Lower lobe of right lung (tissue), 2 donors: ENCODE measurements at places on chromosomes 12 and 14. TPM values are rescaled to one million over a fixed set of nuclear protein-coding genes. Genes with fewer than 3 reads are reported as not detected.

DNA sequence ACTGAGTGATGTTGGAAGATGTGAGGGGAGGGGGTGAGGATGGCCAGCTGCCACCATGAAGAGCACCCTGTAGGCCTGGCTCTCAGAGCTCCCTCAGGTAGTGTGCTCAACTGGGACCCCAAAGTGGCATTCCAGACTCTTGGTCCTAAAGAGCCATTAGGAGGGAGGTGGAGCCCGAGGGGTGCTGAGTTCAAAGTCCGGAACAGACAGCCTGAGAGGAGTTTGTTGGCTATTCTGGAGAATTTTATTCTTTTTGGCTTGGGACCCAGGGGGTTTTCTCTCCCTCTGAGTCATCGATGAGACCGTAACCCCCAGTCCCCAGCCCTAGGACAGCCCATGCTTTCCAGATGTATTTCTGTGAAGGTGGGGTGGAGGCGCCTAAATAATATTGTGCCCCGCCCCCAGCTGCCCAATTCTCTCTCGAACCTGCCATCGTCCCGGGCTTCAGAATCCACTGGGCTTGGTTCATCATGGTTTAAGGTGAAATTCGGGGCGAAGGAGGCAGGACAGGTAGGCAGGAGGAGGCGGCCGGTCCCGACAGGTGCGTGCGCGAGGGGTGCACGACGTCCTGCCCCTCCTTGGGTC, 690 bp upstream of the RBP5 start:
- no peak for DNase-seq
- H3K4me1 ChIP-seq, result peaks cover 17% of the 10 kb centered on the region

TBX5 gene
- total RNA-seq, result 15.7 TPM

GRCh38 chr14:49478784-49479183, 107.4 kb downstream of the RPS29 start:
- H3K36me3 ChIP-seq, result no peaks in the 10 kb centered on the region
- no peaks in the 10 kb centered on the region for H3K27me3 ChIP-seq
- DNase-seq, result no peak
- H3K27ac ChIP-seq, result no peak overlapping the region
- no peaks in the 10 kb centered on the region for H3K4me1 ChIP-seq

RBP5 gene
- 1.1 TPM for total RNA-seq

DNA sequence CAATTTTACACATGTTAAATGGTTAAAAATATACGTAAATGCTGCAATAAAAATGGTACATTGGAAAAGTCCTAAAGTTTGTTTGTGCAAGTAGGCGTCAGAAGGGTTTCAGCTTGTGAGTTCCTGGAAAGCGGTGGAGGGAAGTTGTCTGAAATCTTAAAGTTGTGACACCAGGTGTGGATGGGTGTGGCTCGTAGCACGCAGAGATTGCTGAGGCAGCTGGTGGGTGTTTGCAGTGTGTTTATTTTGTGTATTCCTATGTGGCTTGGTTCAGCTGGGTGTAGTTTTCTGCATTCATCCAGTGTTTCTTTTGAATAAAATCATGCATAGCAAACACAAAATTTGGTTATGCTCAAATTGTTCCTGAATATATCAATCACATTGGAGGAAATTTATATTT, 136.8 kb upstream of the TBX3 start:
- no peak for DNase-seq
- no peaks in the 10 kb centered on the region for H3K27me3 ChIP-seq
- H3K4me1 ChIP-seq, result no peaks in the 10 kb centered on the region
- no peaks in the 10 kb centered on the region for H3K36me3 ChIP-seq
- H3K27ac ChIP-seq, result no peak overlapping the region

ARMH4 gene
- total RNA-seq, result 2.1 TPM

- no peaks in the 10 kb centered on the region for H3K4me1 ChIP-seq
- H3K27ac ChIP-seq, result no peak overlapping the region
These were observed 386.3 kb downstream of the TMEM121 start for GRCh38 chr14:105912641-105913180.

SLC39A5 gene
- total RNA-seq, result not detected

- no peak overlapping the region for H3K4me3 ChIP-seq
- peaks cover 27% of the 10 kb centered on the region for H3K4me1 ChIP-seq
- no peaks in the 10 kb centered on the region for H3K36me3 ChIP-seq
- H3K27me3 ChIP-seq, result peaks cover 28% of the 10 kb centered on the region
- H3K27ac ChIP-seq, result no peak overlapping the region
- DNase-seq, result no peak
These were observed 3.0 kb upstream of the SLC38A1 start for GRCh38 chr12:46271863-46272262.

GRCh38 chr14:105182296-105183020, 1.3 kb upstream of the NUDT14 start:
- H3K4me3 ChIP-seq, result no peak overlapping the region
- no peaks in the 10 kb centered on the region for H3K36me3 ChIP-seq
- peak overlapping the region; percentile 25 for H3K27ac ChIP-seq
- peaks cover 26% of the 10 kb centered on the region for H3K4me1 ChIP-seq
- H3K27me3 ChIP-seq, result no peaks in the 10 kb centered on the region

GRCh38 chr12:120703311-120703942, 6.8 kb upstream of the UNC119B start:
- peaks cover 48% of the 10 kb centered on the region for H3K36me3 ChIP-seq
- H3K4me1 ChIP-seq, result peaks cover 35% of the 10 kb centered on the region
- H3K27me3 ChIP-seq, result no peaks in the 10 kb centered on the region
- peak overlapping the region; percentile 68 for H3K27ac ChIP-seq
- peak; percentile 63 for DNase-seq

FERMT2 gene
- 86.0 TPM for total RNA-seq

NANOG gene
- not detected for total RNA-seq

PTGDR gene
- 2.2 TPM for total RNA-seq

DNA sequence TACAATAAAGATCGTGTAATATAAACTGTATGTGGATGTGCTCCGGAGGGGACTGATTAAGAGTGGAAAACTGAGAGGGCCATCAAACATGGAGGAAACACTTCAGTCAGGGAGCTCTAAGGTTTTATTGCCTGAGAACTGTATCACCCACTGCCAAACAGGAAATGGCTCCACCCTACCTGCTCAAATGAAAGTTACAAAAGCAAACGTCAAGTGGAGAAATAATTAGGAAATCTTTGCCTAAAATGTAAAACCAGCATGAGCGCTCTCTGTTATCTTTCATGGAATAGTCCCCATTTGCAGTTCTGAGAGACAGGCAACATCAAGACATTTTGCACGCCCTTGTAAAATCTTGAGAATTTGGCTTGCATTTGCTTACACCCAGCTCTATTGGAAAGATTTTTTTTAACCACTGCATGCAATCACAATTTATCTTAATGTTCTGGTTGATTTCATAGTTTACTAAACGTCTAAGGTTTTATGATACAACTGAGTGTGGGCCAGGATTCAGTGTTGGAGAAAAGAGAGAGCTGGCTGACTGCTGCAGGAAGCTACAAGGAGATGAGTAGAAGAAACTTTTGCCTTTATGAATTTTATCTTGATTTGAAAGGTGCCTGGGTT, 344.0 kb upstream of the PRICKLE1 start:
- no peaks in the 10 kb centered on the region for H3K27me3 ChIP-seq
- no peaks in the 10 kb centered on the region for H3K4me1 ChIP-seq
- H3K4me3 ChIP-seq, result no peak overlapping the region
- no peaks in the 10 kb centered on the region for H3K36me3 ChIP-seq
- no peak overlapping the region for H3K27ac ChIP-seq

DNA sequence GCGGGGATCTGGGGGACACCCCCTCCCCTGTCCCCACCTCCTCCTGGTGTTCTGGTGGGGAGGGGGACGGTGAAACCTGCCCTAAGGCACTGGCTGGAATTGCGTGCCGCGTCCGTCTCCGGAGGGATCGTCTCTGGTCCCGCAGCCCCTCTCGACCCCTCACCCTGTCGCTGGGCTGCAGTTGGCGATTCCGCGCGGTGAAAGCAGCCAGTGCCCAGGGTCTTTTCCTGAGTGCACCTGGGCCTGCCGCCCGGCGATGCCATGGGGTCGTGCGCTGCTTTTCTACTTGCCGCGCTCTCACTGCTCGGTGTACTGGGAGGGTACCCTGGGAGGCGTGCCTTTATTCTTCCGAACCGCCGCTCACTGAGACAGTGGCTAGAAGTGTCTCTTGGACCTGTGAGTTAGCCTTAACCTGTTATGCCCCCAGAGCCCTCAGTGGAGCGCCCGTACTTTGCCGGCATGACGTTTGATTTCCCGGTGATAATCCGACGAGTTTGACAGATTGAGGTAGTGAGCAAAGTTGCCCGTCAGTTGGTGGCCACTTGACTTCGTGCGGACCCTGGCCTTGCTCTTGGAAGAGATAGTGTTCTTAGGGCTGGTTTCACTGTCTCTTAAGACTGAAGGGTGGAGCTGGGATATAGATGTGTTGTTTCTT, 788 bp downstream of the SFSWAP start:
- peaks cover 27% of the 10 kb centered on the region for H3K4me1 ChIP-seq
- no peak for DNase-seq
- H3K27me3 ChIP-seq, result no peaks in the 10 kb centered on the region
- peak overlapping the region; percentile 99 for H3K4me3 ChIP-seq
- H3K27ac ChIP-seq, result peak overlapping the region; percentile 94
- peaks cover 36% of the 10 kb centered on the region for H3K36me3 ChIP-seq

DNA sequence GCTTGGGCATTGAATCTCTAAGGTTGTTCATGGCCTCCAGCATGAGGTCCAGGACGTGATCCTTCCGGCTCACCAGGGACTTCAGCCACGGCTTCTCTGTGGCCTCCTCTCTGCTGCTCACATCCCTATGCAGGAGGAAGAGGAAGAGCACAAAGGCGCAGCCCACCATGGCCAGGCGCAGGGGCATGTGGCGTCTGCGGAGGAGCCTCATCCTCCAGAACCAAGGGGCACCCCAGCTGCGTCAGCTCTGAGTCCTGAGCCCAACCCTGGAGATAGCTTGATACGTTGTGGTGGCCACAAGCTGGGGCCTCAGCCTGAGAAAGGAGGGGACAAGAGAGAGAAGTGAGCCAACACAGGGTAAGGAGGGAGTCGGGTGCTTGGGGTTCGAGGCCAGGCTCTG, 11.6 kb downstream of the GALNT6 start:
- H3K27me3 ChIP-seq, result peaks cover 5% of the 10 kb centered on the region
- no peak overlapping the region for H3K27ac ChIP-seq
- no peaks in the 10 kb centered on the region for H3K4me1 ChIP-seq
- DNase-seq, result no peak
- H3K36me3 ChIP-seq, result peaks cover 11% of the 10 kb centered on the region

GLRX5 gene
- total RNA-seq, result 23.7 TPM

MAPKAPK5 gene
- total RNA-seq, result 39.4 TPM

GRCh38 chr14:67491741-67492507, 3.4 kb upstream of the TMEM229B start:
- H3K27ac ChIP-seq, result no peak overlapping the region
- no peak for DNase-seq
- H3K4me1 ChIP-seq, result peaks cover 14% of the 10 kb centered on the region
- H3K36me3 ChIP-seq, result no peaks in the 10 kb centered on the region

GRCh38 chr14:32474478-32475195, 145.5 kb downstream of the AKAP6 start:
- no peak overlapping the region for H3K27ac ChIP-seq
- no peak overlapping the region for H3K4me3 ChIP-seq
- DNase-seq, result no peak
- H3K27me3 ChIP-seq, result no peaks in the 10 kb centered on the region
- no peaks in the 10 kb centered on the region for H3K36me3 ChIP-seq

DNA sequence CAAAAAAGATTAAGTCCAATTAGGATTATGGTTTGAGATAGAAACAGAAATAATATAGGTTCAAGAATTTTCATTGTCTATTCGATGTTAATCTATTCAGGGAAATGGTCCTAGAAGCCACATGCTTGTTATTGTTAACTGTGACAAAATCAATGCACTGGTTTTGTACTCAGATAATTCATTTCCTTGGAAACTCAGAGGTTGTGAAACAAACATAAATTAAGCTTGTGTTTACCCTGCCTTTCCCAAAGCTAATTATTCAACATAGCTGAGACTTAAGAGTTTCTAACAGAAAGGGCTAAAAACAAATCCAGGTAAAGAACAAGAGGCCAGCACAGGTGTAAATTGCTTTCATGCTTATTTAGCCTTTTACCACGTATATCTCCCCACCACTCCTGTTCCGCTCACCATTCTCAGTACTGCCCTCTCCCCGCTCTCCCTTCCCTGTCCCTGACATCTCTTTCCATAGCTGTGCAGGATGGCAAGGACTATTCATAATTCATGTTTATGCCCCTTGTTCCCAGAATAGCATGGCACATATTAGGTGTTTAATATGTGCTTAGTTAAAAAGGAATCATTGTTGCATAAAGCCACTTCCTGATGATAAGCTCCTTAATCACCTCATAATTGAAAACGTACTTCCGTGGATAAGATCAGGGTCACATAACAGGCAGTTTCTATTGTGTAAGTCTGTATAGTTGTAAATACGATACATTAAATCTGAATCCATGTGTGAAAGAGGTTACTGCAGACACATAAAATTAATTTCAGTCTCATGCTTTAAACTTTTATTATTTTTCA, 131.8 kb upstream of the USP15 start:
- no peak overlapping the region for H3K4me3 ChIP-seq
- no peak for DNase-seq
- H3K36me3 ChIP-seq, result no peaks in the 10 kb centered on the region
- H3K4me1 ChIP-seq, result no peaks in the 10 kb centered on the region

AREL1 gene
- 29.1 TPM for total RNA-seq

DNA sequence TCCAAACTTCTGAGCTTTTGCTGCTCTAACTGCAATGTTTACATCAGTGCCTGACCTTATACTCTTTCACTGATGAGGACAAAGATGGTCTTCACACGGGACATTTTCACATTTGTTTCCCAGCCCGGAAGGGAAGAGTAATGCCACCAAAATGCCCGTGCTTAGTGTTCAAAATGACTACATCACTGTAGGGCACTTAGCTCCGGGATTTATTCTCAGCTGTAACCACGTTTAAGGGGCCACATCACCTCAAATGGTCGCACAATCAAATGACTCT, 2.9 kb downstream of the GSG1 start:
- no peaks in the 10 kb centered on the region for H3K36me3 ChIP-seq
- H3K4me1 ChIP-seq, result peaks cover 62% of the 10 kb centered on the region
- H3K27me3 ChIP-seq, result no peaks in the 10 kb centered on the region
- no peak for DNase-seq

- H3K27ac ChIP-seq, result peak overlapping the region; percentile 100
- no peaks in the 10 kb centered on the region for H3K27me3 ChIP-seq
- no peak for DNase-seq
- H3K36me3 ChIP-seq, result peaks cover 50% of the 10 kb centered on the region
- peak overlapping the region; percentile 86 for H3K4me3 ChIP-seq
These were observed 2.2 kb downstream of the ZFP36L1 start for GRCh38 chr14:68790644-68791077.

ADCY6 gene
- total RNA-seq, result 42.7 TPM

DNA sequence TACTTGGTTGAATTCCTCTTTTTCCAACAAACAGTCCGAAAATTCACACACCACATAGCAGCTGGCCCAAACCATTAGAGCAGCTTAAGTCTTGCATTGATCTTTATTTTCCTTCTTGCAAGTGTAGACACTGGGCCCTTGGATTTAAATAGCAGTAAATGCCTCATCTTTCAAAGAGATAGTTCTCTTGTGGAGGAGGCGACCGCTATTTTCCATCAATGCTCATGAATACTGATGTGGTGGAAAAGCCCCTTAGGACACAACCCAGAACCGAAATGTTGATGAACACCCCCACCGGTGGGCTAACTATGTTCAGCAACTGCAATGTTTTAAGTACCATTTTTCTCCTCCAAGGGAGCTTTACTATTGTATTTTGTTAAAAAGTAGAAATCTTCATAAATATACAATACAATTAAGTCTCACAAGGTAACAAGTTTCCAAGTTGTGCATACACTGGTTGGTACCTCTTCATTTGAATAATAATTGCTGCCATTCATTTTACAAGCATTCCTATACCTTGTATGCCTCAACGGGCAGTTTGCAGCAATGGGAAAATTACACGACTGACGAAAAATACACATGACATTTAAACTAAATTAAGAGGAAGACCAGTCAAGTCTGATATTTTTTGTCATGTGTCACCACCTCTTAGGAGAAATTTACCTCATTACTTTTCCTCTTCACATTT, 18.0 kb downstream of the NIN start:
- H3K27me3 ChIP-seq, result no peaks in the 10 kb centered on the region
- peak overlapping the region; percentile 11 for H3K27ac ChIP-seq
- peaks cover 30% of the 10 kb centered on the region for H3K4me1 ChIP-seq
- H3K36me3 ChIP-seq, result no peaks in the 10 kb centered on the region
- no peak for DNase-seq
